Stimulated activated CD4-positive, alpha-beta T cell treated with anti-CD3 and anti-CD28 coated beads, Interleukin-15, amount 100 ng/mL, for 1 hour (primary cell): ENCODE measurements at places on chromosomes 3 and 15.

DNA sequence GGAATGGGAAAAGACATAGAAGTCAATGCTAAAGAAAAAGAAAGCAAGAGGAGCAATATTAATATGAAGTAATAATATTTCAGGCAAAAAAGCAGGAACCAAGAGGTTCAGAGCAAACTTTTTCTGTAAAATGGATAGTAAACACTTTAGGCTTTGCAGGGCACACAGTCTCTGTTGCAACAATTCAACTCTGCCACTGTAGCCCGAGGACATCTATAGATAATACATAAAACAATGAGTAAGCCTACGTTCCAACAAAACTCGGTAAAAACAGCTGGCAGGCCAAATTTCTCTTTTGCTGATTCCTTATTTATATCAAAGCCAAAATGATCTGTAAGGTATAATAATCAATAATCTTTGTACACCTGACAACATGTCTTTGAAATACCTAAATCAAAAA lies 56.8 kb downstream of the SMAD6 start:
- no peak for DNase-seq

GRCh38 chr15:25866874-25867273 lies 3.7 kb upstream of the ATP10A start:
- no peak for DNase-seq

GRCh38 chr3:197906850-197907187 lies 43.2 kb upstream of the RPL35A start:
- DNase-seq, result no peak

DNA sequence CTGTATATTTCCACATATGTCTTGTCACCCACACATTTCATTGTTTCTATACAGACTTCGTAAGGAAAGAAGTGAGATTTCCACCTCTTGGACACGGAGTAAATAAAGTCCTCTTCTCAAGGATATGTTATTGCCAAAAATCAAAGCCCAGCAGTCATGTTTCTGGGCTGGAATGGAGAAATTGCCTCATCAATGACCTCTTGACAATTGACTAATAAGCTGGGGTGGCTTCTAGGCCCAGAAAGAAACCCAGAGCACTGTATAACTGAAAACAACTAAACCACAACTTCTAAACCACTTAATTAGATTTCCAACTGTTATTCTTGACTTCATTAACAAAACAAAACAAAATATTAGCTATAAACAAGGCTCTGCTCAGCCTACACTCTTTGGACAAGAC lies 56.4 kb upstream of the SLC24A5 start:
- DNase-seq, result no peak

- DNase-seq, result no peak
These were observed 645.8 kb upstream of the NR2F2 start for GRCh38 chr15:95684693-95685115.

- no peak for DNase-seq
These were observed 81.4 kb downstream of the FOXP1 start for GRCh38 chr3:71502066-71502625.

DNA sequence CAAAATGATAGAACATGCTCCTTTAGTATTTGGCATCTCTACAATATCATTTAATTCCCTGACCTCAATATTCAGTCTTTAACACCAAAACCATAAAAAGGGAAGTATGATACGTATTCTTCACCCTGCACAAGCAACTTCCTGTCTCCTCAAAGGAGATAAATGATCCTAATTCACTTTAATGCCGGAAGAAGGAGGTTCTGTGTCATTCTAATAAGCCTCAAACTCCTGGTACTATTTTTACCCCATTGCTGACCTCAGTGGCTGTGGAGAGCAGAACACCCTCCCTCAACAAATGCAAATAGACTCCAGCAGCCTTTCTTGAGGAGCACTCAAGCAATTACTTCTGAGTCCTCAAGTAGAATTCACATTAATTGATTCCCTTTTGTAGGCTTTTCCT lies 173.3 kb downstream of the TMEM108 start:
- no peak for DNase-seq

DNA sequence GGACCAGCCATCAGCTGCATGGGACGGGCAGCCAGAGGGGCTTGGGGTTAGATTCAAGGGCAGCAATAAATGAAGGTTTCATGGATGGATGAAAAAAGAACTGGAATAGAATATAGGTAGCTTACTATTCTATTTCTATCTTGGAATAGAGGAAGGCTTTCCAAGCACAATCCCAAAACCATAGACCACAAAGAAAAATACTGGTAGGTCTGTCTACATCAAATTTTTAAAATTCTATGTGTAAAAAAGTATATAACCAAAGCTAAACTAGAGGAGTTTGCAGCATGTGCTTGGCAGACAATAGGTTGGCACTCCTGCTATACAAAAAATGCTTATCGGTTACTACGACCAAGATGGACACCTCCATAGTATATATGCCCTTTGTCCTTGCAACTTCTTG lies 7.2 kb upstream of the FBLN2 start:
- no peak for DNase-seq

- DNase-seq, result no peak
These were observed 53.7 kb upstream of the ABHD17C start for GRCh38 chr15:80641384-80641783.

DNA sequence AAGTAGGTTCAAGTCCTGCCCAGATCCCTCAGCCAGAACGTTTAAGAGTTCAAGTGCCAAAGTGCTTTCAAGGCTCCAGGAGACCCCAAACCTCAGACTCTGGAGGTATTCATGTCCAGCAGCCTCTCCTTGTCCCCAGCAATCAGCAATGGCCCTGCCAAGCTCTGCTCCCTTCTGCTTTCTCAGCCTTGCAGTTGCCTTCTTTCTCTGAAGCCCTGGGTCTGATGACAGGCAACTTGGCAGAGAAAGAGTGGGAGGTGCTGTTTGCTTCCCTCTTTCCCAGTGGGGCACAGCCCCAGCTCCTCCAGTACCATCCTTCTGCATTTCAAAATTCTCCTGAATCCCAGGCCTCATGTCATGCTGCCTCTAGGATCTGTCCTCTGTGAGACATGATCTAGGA lies 40.2 kb downstream of the ATP2B2 start:
- no peak for DNase-seq

- no peak for DNase-seq
These were observed 57.8 kb upstream of the PLSCR4 start for GRCh38 chr3:146308682-146309081.

DNA sequence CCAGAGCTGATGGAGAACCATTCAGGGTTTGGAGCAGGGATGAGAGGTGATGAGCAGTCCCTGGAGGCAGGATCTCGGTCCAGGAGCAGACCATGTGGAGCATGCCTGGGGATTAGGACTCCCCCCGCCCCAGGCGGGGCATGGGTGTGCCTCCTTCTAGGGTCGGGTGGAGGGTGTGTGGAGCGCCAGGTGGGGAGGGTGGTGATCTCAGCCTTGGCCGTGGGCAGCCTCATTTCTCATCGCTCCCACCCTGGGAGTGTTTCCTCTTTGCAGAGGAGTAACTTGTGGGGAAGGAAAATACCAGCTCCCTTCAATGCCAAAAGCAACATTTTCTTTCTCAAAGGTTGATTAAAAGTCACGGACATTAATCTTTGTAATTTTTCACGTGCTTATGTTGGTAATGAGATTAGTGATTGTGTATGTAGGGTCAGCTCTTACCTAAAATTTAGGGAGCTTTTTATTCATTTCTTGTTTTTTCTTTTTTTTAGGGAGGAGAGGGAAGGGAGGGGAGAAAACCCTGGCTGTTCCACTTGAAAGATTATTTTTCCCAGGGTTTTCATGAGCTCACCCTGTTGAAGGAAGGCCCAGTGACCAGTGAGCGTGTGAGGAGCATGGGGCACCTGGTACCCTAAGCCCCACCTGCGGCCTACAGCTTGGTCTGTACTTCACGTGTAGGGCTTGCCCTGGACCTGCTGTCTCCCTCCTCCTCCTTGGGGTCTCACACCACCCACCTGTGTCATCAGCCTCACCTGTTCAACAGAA lies 11.0 kb downstream of the FBLN2 start:
- DNase-seq, result no peak

GRCh38 chr3:8574670-8575322 lies 69.8 kb downstream of the SSUH2 start:
- DNase-seq, result no peak

DNA sequence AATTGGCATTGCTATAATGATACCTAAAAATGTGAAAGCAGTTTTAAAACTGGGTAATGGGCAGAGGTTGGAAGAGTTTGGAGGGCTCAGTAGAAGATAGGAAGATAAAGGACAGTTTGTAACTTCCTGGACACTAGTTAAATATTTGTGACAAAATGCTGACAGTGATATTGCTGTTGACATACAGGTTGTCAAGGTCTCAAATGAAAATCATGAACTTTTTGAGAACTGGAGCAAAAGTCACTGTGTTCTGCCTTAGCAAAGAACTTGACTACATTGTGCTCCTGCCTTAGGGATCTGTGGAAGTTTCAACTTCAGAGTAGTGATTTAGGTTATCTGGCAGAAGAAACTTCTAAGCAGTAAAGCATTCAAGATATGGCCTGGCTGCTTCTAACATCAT lies 113.7 kb upstream of the CD96 start:
- DNase-seq, result no peak

GRCh38 chr3:140187028-140187427 lies 252.0 kb downstream of the CLSTN2 start:
- no peak for DNase-seq

DNA sequence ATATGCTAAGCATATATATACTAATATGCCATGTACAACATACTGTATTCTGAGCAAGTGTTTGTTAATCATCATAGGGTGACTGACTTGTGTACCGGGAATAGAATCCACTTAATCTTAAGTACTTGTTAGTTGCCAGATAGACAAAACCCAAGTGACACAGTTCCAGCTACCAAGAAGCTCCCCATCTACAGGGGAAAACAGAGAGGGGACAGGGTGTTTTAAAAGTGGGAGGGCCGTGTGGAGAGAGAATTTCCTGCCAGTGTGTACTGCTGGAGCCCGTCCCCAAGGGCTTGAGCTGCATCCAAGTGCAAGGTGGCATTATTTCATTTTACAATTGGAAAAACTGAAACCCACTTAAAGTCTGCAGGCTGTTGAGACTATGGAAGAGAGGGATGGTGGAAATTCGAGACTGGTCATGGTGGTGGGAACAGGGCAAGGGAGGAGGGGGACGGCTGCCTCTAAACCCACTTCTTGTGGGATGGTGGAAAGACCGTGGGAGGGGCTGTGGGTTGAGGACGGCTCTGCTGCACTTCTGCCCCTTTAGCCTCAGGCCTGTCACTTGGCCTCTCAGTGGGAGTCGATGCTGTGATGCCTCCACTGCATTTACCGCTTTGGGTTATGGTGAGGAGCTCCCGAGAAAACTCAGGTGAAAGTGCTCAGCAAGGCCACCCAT lies 310.6 kb upstream of the LRRFIP2 start:
- no peak for DNase-seq

GRCh38 chr3:197501879-197502620 lies 53.7 kb downstream of the BDH1 start:
- no peak for DNase-seq

DNA sequence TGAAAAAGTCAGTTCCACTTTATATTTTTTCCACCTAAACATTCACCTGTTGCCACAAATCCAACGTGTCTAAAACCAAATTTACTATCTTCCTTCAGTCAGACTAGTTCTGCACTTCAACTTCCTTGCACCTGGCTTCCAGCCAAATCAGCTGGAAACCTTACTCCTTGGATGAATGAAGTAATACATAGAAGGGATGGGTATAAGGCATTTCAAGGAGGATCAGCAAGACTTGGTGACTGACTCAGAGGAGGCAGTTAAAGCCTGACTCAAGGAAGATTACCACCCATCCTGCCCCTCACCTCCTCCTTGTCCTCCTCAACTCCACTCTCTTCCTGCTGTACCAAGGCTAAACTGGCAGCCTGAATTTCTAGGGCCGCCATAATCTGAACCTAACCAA lies 37.1 kb downstream of the QTRT2 start:
- DNase-seq, result no peak

GRCh38 chr3:111260878-111261277 lies 189.3 kb downstream of the NECTIN3 start:
- no peak for DNase-seq

GRCh38 chr3:195823280-195823679 lies 11.6 kb upstream of the MUC4 start:
- no peak for DNase-seq

- DNase-seq, result no peak
These were observed 336.4 kb upstream of the LRRFIP2 start for GRCh38 chr3:37510755-37511154.

DNA sequence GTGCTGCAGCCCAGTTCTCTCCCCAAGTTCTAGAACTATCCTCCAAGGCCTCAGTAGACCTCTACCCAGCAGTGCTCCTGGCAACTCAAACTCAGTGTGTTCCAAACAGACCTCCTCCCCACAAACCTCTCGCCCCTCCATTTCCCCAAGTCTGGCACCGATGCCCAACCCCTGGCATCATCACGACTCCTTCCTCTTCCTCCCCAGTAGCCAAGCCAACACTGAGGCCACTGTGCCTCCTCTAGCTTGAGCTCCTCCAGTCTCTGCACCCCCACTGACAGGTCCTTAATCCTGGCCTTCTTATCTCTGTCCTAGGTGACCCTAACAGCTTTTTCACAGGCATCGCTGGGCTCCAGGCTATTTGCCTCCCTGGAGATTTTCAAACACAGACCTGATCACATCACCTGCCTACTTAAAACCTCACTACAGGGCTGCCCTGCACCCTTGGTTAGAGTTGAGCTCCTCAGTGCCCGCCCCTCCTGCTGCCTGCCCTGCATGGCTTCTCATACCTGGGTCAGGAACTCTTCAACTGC lies 6.8 kb downstream of the ARPIN start:
- no peak for DNase-seq

GRCh38 chr3:117856354-117856753 lies 1146.8 kb downstream of the TUSC7 start:
- DNase-seq, result no peak

DNA sequence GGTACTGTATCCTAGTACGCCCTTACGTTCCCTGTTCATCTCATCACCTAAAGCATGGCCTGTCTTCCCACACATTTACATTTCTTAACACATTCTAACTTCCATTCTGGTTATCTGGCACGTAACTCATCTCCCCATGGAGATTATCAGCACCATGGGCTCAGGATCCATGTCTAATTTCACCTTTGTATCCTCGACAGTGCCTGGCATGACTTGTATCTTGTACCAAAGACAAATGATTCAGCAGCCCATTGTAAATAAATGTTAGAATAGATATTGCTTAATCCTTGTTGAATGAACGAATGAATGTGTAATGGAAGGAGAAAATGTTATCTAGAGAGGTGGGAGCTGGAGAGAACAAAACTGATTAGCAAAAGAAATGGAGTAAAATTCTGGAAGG lies 69.7 kb upstream of the TPM1 start:
- no peak for DNase-seq

GRCh38 chr15:79015416-79015815 lies 70.6 kb upstream of the CTSH start:
- no peak for DNase-seq

DNA sequence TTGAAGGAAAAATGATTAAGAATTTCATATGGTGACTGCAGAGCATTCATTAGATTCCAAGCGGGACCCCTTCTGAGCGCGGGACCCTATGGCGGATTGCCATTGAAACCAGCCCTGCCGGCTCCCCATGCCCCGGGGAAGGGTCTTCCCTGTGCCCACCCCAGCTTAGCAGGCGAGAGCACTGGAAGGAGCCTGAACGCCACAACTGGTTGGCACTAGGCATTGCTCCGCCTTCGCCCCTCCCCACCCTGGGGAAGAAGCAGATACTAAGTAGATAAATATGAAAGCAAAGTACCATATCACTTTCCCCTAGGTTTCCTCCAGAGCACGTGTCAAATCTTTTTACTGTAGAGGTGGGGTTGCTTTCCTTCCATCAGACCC lies 70.7 kb downstream of the CYP19A1 start:
- DNase-seq, result no peak

GRCh38 chr3:79067734-79068133 lies 700.1 kb downstream of the ROBO1 start:
- no peak for DNase-seq

- no peak for DNase-seq
These were observed 628.4 kb upstream of the TGFBR2 start for GRCh38 chr3:29978036-29978435.

- no peak for DNase-seq
These were observed 355.5 kb downstream of the OCA2 start for GRCh38 chr15:27743638-27744037.
